ENCODE measurements at places on chromosomes 6 and 20.

- no peak for DNase-seq
Measured at GRCh38 chr6:139371421-139372203, 2.8 kb downstream of the CITED2 start.

DNA sequence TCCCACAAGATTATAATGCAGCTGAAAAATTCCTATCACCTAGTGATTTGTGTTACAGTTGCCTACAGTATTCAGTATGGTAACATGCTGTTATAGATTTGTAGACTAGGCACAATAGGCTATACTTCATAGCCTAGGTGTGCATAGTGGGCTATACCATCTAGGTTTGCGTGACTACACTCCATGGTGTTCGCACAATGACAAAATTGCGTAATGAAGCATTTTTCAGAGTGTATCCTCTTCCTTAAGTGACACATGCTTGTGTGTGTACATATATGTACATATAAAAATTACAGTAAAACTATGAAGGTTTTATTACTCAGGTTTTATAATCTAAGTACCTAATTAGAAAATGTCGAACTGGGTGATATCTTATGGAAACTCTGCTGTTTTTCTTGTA, 133.0 kb downstream of the FARS2 start:
- DNase-seq: no peak

- DNase-seq: peak; percentile 47
Measured at GRCh38 chr20:44056010-44056698, 130.8 kb downstream of the JPH2 start.

DNA sequence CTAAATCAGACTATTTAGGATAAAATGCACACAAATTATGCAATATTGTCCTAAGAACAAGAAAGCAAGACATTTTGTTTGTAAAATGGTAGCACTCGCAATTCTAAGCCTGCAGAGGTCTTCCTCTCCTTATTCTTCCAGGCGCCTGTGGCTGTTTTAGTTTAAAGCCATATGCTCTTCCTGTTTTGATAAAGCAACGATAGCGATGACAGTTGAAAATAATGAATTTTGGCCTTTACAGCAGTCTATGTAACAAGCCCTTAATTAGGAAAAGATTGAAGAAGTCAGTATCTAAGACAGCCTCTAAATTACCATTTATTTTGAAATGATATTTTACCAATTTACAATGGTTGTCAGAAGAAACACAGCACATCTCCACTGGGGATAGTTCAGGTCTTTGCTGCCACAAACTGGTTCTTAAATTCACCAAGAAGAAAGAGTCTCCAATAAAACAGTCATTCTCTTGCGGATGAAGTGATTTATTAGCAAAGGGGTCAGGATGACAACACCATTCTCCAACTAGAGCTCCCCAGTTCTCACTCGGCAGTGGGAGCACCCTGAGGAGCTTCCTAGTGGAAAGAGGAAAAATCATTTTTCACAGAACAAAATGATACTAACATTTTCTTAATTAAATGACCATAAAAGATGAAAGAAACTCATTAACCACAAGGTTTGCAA, 21.4 kb downstream of the UBE3D start:
- DNase-seq: no peak

DNA sequence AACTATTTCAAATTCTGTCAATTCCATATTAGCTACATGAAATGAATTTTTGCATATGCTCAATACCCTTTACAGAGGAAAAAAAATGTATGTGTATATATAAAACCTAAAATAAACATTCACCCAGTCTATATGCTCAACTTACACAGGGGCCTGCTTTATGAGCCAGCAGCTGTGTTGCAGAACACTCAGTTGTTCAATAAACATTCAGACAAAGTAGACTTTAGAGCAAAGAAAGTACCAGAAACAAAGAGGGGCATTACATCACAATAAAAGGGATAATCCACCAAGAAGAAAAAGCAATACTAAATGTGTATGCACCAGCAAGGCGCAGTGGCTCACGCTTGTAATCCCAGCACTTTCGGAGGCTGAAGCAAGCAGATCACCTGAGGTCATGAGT, 9.5 kb downstream of the COQ3 start:
- DNase-seq: no peak

- no peak for DNase-seq
Measured at GRCh38 chr6:149347067-149347466, 29.6 kb downstream of the TAB2 start.

DNA sequence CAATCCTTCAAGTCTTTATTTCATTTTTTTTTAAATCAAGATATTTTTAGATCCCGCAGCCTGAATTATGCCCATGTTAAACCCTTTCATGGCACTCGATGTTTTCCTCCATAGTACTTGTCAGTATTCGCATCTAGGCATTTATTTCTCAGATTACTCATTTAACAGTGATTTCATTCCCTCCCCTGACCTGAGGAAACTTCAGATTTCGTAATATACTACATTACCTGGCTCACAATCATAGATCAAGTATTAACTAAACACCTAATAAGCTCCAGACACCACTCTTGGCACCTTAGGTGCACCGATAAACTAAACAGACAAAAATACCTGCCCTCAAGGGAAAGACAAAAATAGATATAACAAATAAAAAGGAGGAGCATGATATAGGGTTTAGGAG, 413.2 kb upstream of the GJE1 start:
- no peak for DNase-seq

DNA sequence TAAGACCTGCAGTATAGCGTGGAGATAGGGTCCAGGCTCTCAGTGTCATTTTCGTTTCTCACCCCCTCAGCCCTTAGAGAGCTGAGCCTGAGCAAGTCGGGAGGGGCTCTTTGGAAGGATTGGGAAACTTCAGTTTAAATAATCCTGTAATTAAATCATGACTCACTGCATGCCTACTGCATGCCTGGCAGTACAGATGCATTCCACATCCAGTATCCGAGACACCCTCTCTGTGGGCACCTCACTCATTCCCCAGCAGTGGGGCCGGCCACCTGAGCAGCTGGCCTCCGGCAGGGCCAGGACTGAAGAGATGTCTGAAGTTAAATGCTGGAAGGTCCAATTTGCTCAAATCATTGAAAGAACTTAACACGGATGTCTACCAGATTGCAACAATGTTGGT, 316.6 kb downstream of the THBS2 start:
- DNase-seq: no peak

- no peak for DNase-seq
Measured at GRCh38 chr20:6966721-6967120, 199.2 kb downstream of the BMP2 start.

GRCh38 chr6:23566418-23566817, 559.6 kb upstream of the NRSN1 start:
- DNase-seq: no peak

DNA sequence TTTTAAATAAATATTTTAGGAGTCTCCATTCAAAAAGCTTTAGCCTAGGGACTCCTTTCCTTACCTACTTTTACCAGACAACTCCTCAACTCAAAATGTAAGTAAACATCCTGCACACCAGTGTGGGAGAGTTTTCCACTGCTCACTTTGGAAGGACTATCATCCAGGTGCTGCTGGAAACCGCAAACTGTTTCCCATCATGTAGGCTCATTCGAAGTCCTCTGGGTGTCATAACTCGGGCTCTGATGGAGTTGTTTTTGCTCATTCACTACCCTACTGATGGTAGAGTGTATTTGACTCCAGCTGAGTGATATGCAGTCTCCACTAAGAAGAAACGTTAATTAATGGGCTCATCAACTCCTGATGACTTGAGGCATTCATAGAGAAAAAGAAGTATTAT, 136.5 kb upstream of the AKAP12 start:
- no peak for DNase-seq

GRCh38 chr20:17568972-17569521, 828 bp upstream of the DSTN start:
- no peak for DNase-seq

- DNase-seq: no peak
Measured at GRCh38 chr20:20566516-20566915, 145.9 kb downstream of the RALGAPA2 start.

DNA sequence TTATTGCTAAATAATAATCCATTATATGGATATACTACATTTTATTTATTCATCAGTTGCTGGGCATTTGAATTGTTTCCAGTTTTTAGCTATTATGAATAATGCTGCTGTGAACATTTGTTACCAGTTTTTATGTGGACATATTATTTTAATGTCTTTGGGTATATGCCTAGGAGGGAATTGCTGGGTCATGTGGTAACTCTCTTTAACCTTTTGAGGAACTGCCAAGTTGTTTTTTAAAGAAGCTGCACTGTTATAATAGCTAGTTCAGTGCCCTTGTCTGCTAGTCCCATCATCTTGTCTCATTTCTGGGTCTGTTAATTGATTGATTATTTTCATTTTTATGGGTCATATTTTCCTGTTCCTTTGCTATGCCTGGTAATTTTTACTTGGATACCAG, 56.3 kb downstream of the FOXO3 start:
- DNase-seq: no peak

DNA sequence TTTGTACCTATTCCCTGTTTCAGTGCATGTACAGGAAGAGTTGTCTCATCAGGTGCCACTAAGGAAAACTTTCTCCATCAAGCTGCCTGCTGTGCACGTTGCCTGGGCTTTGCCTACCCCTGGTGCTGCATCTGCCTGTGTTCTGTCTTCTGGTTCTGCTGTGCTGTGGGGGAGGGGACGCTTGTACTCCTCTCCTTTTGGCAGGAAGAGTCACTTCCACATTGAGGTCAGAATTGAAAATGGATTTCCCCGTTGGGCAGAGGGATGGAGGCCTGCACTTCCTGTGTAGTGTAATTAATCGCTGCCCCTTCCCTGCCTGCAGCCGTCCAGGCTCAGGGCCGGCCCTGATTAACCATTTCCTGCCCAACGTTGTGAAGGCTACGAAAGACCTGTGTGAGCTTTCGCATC, 153.3 kb downstream of the SCML4 start:
- DNase-seq: no peak

- DNase-seq: no peak
Measured at GRCh38 chr6:134564705-134565104, 246.8 kb upstream of the SGK1 start.
